Activated CD4-positive, alpha-beta memory T cell treated with anti-CD3 and anti-CD28 coated beads, Interleukin-2, amount 10 ng/mL, durations not matched to agents 7 days and 5 days (primary cell): ENCODE measurements at places on chromosomes 12 and 14.

DNA sequence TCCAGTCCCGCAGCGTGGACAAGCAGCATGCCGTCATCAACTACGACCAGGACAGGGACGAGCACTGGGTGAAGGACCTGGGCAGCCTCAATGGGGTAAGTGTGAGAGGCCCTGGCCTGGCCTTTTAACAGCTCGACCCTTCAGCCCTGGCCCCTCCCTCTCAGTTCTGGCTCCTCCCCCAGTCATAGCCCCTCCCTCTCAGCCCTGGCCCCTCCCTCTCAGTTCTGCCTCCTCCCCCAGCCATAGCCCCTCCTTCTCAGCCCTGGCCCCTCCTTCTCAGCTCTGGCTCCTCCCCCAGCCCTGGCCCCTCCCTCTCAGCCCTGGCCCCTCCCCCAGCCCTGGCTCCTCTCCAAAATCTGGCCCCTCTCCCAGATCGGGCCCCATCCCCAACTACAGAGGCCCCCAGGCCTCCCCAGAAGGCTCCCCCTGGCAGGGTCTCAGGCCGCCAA is 11.2 kb downstream of the CEP170B start:
- DNase-seq: peak; percentile 43

DNA sequence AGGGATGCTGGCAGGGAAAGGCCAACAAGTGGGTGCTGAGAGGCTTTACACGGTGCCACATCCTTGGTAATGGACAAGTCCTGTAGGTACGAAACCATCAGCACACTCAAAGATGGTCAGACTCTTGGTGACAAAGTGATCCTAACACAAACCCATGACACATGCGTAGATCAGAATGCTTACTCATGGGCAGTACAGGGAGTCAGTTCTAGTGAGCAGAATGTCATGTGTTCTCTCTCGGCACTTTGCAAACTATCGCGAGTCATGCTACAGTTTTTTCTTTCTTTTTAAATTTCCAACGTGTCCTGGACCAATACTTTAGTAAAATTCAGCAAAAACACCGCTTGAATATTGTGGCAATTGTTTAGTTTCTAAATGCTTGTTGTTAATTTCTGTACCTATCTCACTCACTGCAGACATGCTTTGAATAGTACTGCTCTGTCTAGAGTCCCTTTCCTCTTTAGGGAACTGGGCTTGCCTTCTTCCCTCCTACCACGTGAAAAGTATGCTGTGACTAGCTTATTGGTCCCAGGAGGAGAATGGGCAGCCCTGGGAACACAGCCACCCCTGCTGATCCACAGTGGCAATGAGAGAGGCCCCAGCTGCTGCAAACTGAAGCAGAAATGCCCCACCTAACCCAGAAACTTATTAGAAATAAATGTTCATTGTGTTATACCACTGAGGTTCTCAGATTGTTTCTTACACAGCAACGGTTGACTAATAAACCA is 62.4 kb downstream of the UBR7 start:
- no peak for DNase-seq

- DNase-seq: no peak
These were observed 35.7 kb downstream of the RAD9B start for GRCh38 chr12:110537605-110538409.

GRCh38 chr14:99234961-99235571 is 36.9 kb downstream of the BCL11B start:
- DNase-seq: peak; percentile 66
